ENCODE measurements at places on chromosomes 4 and X.

GRCh38 chr4:136369073-136369472 lies 1163.2 kb downstream of the PCDH18 start:
- no peak for DNase-seq

DNA sequence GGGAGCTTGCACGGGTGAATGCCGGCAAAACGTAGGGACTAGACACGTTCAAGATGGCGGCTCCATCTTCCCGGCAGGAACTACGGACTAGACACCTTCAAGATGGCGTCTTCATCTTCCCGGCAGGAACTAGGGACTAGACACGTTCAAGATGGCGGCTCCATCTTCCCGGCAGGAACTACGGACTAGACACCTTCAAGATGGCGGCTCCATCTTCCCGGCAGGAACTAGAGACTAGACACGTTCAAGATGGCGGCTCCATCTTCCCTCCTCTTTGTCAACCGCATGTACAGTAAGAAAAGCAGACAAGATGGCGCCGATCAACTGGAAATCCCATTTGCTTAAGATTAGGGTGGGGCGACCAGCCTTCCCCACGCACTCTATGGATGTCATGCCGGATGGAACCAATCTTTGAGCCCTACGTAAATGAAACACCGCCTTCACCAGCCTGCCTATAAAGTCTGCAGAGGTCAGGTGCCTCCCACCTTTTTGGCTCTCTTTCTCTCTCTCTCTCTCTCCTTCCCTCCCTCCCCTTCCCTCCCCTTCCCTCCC lies 222.4 kb downstream of the CRLF2 start:
- peak; percentile 68 for DNase-seq

- DNase-seq: no peak
These were observed 19.0 kb downstream of the FAM47E start for GRCh38 chr4:76270244-76271175.

DNA sequence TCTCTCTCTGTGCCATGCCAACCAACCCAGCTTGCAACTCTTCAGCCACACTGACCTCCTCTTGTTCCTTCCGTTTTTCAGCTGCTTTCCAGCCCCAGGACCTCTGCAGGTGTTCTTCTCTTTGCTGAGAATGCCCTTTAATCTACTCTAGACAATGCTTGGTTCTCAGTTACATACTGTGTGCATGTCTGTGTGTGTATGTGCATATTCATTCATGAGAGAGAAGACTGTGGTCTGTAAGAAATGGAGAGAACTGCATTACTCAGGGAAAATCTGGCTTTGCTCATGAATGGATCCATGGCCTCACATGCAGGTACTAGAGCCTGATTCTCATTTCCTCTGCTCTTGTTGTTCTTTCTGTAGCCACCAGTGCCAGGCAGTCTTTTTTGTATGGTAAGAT lies 636.9 kb upstream of the TENM3 start:
- DNase-seq: no peak

GRCh38 chrX:100405424-100405823 lies 4.6 kb downstream of the PCDH19 start:
- no peak for DNase-seq

- DNase-seq: no peak
These were observed 113.5 kb downstream of the TSPAN5 start for GRCh38 chr4:98544818-98545414.

DNA sequence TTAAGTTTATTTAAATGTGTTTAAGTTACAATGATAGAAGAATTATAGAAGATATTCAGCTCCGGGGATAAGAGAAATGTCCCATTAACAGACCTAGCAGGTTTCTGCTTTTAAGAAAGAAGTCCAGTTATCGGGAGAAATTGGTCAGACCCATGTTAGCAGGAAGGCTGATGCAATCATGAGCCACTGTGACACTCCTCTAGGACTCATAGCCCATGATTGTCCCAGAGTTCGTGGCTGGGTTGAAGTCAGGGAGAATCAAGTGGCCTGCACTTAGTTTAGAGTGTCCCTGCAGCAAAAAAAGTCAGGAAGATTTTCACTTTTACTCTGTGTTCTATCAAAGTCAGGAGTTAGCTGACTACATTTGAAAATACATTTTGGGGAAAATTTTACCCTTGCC lies 72.0 kb downstream of the TMEM144 start:
- DNase-seq: no peak

DNA sequence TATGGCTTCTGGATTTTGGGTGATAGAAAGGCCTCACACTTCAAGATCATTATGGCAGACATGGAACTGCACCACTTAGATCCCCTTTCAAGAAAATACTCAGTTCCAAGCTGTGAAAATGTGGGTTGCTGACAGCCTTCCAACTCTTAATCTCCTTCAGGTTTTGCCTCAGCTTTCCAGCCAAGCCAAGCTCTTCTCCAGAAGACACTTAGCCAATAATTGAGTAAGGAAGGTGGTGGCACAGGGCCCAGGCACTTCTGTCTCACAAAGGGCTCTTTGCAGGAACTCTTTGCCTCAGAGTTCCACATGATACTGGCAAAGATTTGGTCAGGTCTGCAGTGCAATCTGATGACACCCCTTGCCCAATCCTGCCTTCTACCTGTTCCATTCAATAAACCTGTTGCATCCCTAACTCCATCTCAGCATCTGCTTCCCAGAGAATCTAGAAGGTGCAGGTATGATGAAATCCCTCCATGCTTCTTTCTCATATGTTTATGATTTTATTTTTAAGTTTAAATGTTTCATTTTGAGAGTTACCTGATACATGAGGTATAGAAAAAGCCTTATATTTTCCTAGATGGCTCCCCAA lies 30.6 kb downstream of the ANXA5 start:
- DNase-seq: no peak

GRCh38 chr4:17492058-17492741 lies 19.7 kb downstream of the QDPR start:
- DNase-seq: no peak

GRCh38 chr4:80611678-80611979 lies 276.1 kb downstream of the CFAP299 start:
- DNase-seq: no peak

DNA sequence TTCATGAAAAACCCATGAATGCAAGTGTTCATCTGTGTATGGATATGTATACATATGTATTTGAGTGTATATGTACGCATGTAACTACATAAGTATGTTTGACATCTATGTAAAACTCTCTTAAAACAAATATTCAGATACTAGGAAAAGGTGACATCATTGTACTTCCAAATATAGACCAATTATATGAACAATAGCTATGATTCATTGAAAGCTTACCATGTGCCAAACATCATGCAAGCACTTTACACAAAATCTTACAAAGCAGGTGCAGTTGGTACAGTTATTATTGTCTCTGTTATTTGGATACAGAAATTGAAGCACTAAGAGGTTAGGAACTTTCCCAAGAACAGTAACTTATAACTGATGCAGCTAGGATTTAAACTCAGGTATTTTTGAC lies 21.4 kb downstream of the MAGEB17 start:
- no peak for DNase-seq

DNA sequence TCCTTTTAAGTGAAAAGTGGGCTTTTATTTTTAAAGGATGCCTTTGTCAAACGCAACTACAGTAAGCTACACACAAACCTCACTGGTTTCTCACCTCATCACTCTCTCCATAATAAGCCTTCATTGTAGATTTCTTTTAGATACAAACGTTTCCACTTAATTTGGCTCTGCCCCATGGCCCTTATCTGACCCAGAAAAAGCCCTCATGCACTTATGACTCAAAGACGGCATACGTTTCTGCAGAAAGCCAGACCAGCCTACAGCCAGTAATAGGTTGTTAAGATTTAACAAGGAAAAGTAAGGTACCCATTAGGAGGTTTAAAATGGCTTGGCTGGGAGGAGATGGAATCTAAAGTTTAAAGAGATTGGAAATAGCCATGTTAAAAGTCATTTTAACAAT lies 914.6 kb upstream of the INTU start:
- DNase-seq: no peak

DNA sequence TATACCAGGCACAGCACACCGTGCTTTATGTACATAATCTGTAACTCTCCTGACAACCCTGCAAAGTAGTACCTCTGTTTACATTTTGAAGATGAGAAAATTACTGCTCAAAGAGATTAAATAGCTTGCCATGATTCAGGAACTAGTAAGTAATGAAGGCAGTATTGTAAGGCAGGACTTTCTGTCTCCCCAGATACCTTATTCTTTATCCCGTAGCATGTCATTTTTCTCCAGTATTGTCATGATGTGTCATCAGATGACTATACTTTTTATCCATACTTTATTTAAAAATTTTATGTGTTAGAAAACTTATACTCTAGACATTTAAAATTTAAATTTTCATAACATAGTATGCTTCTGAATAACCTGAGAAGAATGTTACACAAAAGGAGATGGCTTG lies 188.3 kb upstream of the NUDT6 start:
- DNase-seq: no peak

DNA sequence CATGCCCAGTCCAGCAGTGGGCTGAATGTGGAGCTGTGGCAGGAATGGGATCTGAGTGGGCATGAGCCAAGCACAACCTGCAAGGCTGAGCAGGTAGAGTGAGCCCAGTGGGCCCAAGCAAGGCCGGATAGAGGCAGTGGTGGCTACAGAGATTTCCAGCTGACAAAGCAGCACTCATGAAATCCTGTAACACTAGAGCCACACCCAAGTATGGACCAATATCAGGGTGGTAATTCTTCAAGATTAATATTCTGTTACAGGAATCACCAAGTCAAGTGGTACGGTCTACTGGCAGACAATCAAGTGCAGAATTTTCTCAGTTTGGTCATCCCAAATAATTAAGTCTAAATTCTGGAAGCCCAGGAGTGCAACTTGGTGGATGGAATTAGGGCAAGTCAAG lies 132.4 kb upstream of the ENPEP start:
- no peak for DNase-seq

DNA sequence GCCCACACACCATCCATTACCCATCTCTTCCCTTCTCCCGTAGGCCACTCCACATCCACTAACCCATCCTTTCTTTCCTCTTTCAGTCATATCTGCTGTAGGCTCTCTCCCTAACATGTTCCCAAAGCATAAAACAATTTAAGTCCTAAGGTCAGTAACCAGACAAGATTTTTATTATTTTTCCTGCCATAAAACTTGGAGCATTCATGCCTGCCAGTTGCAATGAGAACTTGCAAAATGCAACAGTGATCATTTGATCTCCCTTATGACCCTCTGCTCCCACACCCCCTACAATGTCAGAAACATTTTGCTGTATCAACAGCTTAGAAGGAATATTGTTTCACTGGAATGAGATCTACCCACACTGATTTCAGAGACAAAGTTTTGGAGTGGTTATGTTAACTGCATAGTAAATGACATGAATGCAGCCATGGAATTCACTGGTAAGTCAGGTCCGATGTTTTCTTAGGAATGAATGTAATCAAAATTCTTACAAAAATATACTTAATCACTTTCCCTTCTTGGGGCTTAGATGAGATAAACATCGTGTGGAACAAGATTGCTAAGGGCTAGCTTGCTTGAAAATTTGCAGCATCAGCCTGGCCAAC lies 5.7 kb downstream of the NIPAL1 start:
- no peak for DNase-seq

DNA sequence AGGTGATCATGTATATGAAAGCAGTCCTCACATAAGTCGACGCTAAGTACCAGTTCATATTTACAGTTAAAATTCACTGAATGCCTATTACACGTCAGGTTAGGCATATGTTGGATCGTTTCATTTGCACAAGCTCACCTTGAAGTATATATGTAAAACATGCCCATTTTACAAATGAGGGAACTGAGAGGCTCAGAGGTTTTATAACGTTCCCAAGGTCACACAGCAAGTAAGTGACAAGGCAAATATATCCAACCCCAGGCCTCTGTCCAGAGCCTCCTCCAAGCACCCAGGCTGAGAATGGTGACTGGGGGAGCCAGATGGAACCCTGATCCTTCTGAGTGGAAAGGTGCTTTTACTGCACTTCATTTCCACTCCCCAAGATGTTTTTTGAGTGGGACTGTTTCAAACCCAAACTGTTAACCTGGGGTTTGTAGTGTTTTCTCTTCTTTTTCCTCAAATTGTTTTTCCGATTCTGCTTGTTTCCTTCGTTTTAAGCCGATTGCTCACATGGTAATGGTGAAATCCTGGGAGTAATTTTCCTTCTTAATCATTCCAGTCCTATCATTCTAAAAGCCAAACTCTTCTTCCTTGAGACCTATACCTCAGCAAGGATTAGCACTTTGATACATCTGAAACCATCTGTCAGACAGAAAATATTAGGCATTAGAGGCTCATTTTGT lies 791 bp downstream of the SMIM20 start:
- no peak for DNase-seq

- no peak for DNase-seq
These were observed 145.0 kb downstream of the SOWAHB start for GRCh38 chr4:76752861-76753501.

DNA sequence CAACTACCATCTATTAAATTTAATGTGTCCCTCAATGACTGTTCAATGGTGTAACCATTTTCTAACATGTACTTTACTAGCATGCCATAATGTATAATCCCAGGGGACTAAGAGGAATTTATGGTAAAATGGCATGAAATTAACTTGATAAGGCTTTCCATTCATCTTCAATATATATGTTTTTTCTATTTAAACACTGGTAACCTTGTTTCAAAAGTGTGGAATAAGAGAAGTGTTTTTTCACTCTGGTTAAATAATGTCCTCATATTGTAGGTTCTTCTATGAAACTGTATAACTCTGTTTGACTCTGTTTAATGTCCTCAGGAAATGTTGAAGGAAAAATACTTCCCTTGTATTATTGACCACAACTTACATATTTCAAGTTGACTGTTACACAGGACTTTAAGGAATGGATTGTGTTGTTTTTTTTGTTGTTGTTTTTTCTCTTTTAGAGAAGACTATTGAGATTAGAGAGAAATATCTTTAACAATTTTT lies 113.8 kb upstream of the ARSJ start:
- no peak for DNase-seq

DNA sequence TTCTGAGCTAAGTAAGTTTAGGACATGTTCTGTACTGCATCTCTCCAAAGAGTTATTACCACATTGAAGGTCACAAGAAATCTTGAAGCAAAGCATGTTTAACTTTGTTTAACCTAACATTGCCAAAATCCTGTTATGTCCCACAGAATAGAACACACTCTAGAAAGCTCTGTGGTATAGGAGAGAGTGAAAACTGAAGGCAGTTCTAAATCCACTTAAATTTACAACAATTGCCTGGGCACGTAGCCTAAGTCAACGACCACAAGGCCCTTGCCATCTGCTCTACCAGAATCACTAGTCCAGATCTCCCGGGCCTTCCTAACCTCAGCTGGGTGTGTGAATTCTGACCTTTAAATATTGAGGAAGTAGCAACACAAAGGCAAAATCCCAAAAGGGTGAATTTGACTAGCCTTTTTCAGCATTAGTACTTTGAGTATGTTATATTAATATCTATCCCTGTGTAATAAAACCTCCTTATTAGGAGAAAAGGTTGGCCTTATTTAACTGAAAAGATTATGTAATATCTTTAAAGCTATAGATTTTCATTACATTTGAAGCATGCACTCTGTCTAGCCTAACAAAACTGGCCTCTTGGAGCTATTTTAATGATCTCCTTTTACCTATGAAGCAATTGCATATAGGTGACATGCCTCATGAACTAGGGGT lies 4.5 kb upstream of the MAML3 start:
- no peak for DNase-seq

- DNase-seq: no peak
These were observed 15.4 kb upstream of the NDUFC1 start for GRCh38 chr4:139317635-139318034.

Data from activated T-helper 1 cell treated with anti-CD3 and anti-CD28 coated beads, Interleukin-2, amount 50 U/mL, for 16 hours (primary cell).